ENCODE measurements at places on chromosomes 11 and 22.

- DNase-seq, result no peak
These were observed 156.2 kb downstream of the BRD1 start for GRCh38 chr22:49671331-49672013.

GRCh38 chr11:1399386-1400316, 9.9 kb downstream of the BRSK2 start:
- DNase-seq, result no peak

DNA sequence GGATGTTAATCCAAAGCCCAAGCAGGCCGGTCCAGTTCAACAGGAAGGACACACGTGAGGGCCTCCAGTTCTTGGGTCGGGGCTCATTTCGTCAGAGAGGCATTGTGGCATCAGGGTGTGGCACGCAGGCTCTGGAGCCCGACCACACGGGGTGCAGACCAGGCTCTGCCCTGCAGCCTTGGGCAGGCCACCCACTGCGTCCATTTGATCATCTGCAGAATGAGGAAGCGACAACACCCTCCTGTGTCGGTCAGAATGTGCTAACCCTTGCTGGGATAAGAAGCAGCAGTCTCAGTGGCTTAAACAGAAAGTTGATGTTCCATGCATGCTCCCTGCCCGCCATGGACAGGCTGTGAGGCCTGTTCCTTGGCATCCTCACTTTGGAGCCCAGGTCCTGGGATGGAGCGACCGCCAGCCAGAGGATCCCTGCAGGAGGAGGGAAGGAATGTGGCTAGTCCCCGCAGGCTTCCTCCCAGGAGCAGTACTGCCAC, 10.8 kb downstream of the RIBC2 start:
- DNase-seq, result no peak

- DNase-seq, result no peak
These were observed 14.2 kb downstream of the PPME1 start for GRCh38 chr11:74185285-74185684.

GRCh38 chr11:71178076-71178475, 74.3 kb downstream of the SHANK2 start:
- no peak for DNase-seq

DNA sequence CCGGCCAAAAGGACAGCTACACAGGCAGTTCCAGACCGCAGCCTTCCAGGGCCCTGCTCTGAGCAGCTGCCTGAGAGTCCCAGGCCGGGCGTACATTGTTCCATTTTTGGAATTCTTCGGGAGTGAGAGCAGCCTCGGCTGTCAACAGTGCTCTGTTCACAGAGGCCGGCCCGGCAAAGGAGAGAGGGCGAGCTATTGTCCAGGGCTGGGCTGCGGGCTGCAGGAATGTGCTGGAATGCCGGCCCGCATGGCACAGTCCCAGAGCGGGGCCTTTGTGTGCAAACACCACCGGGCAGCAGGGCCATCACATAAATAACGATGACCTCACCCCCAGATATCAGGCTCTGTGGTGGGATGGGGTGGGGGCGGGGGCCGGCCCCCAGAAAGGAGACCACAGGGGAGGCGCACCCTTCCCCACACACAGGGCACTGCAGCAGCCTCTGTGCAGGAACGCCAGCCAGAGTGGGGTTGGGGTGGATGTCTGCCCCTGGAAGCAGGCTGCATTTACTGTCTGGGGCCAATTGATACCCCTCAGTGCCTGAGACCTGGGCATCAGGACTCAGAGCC, 15.8 kb downstream of the LINC01488 start:
- DNase-seq, result peak; percentile 94

GRCh38 chr11:47409440-47410369, 1.3 kb downstream of the SLC39A13 start:
- no peak for DNase-seq

- DNase-seq, result no peak
These were observed 330.5 kb downstream of the TBC1D22A start for GRCh38 chr22:47092896-47093311.

- no peak for DNase-seq
These were observed 12.6 kb downstream of the SCARF2 start for GRCh38 chr22:20424932-20425565.

DNA sequence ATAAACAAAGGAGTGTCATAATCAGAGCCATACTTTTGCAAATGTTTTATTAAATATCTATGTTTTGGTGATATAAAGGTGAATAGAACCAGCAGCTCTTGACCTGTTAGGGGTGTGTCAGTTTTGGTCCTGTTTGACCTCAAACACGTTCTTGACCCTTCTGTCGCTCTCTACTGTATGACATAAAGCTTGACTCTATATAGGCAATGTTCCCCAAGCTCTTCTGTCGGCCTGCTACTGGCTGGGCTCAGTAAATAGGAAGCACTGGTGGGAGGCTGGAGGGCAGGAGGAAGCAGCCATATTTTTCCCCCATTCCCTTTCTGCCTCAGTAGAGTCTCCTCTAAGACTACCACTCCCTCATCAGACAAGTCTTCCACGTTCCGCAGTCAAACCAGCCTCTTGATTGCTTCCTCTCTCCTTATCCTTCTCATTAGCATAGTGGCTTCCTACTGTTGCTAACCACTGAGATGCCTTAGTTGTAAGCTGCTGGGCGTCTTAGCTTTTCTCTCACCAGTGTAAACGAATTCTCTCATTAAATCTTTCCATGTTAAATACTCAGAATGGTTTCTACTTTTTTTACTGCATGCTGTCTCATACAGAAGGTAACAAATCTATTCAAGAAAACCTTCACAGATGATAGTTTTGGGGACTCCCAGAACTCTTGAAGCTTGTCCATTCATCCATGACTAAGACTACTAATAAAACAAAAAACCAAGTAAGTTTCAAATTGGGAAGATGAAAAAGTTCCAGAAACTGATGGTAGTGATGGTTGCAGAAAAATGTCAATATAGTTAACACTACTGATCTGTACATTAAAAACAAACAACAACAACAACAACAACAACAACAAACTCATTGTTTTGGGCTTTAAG, 3.3 kb downstream of the NPAT start:
- no peak for DNase-seq

DNA sequence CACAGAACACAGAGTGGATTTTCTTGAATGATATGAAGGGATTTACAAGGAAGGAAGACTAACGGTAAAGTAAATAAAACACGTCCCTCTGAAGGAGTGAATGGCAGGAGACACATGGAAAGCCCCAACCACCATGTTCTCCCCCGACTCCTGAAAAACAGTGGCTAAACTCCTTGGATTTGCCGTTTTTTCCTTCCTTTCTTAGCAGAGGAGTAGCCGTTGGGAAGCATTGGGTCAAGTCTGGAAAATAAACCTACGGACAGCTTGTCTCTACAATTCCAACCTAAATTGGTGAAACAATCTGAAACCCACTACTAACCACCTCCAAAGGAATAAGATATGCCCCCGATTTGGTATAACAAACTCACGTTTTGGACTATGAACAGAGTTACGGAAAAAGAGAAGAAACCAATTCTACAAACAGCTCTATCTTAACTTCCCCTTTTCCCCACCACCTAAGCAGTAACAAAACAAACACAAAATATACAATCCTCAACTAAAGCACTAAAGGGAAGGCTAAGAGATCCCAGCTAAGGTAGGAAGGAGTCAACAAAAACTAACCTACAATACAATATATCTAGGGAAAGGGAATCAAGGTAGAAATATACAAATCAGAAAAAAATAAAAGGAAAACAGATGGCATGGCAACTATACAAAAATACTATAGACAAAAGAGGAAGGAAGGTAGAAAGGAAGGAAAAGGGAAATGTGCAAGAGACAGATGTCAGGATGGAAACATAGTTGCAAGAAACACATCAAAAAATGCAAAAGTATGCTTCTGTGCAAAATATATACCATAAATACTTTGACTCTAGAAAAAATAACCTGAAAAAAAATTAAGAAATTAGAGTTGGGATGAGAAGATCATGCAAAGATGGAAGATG, 43.8 kb upstream of the LYVE1 start:
- no peak for DNase-seq

DNA sequence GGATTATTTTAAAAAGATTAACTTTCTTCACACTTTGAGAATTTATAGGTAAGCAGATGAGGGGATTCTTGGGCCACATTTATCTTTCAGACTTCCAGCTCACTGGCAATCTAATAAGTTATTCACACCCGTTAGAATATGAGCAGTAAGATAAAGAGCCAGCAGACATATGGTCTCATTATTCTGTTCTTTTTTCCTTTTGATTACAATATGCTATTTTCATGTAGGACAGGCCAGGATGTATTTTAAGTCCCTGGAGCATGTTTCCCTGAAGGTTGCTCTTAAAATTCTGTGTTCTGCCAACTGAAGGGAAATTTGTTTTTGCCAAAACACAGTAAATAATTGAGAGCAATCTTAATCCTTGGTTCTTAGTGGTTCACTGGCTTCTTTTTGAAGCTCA, 22.2 kb downstream of the PDHX start:
- DNase-seq, result no peak

DNA sequence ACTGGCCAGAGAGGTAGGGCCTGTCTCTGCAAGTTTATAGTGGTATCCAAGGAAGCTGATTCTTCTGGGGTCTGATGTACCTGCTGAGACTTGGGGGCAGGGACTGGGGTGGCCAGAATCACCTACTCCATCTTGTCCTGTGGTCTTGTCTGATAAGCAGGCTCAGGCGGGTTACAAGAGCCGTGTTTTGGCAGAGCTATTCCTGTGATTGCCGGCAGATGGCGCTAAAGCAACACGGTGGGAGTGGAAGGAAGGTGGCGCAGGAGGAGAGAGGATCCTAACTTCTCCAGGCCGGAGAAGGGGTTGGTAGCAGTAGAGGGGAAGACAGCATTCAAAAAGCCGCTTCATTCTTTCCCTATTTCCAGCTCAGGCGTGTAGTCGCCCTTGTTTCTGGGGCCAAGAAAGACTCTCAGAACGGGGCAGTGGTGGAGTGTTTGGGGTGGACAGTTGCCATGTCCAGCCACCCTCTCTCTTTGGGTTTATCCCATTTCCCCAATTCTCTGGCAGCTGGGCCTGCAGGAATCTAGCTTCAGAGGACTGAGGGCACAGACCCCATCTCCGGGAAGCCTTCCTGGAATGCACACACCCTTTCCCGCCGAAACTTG, 15.1 kb downstream of the CHRM1 start:
- DNase-seq, result peak; percentile 42

DNA sequence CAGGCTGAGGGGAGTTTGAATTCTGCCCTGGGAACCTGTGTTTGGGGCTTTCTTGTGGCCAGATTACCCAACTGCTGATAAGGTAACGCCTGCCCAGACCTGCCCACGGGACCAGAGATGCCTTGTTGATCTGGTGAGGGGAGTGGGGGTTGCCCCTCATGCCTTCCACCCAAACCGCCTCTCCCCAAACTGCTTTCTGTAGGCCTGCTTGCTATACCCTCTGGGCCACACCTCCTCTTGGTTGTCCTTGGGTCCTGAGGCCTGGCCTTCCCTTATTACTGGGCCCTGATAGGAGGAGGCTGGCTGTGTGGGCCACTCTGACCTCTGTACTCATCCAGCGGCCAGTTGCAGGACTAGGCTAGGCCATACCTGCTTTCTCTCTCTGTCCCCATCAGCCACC, 3.4 kb downstream of the P2RY2 start:
- no peak for DNase-seq

DNA sequence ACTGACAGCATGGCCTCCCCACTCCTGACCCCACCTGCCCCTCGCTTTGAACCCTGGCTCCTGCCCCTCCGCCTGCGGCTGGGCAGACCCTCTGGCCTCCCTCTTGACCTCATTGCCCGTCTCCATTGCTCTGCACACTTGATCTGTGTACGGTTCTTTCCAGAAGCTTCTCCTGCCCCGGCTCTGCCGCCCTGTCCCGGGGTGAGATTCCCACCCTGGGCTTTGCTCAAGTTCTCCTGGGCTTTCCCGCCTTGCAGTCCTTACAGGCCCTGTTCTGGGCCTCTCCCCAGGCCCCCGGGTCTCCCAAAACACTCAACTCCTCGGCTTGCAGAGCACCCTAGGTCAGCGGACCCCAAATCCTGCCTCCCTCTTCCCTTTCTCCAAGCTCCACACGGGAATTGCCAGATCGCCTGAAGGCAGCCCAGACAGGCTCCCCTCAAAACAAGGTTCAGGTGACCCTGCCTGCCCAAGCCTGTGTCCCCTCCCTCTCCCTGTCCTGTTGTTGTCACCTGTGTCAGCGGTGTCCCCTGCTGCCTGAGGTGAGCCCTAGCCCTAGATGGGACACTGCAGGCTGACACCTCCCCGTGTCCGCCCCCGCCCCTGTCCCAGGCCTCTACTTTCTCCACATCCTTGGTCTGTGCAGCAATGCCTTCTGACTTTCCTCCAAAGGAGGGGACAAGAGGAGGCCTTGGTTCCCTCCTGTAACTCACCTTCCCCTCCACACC, 1.5 kb downstream of the GAL start:
- DNase-seq, result no peak

DNA sequence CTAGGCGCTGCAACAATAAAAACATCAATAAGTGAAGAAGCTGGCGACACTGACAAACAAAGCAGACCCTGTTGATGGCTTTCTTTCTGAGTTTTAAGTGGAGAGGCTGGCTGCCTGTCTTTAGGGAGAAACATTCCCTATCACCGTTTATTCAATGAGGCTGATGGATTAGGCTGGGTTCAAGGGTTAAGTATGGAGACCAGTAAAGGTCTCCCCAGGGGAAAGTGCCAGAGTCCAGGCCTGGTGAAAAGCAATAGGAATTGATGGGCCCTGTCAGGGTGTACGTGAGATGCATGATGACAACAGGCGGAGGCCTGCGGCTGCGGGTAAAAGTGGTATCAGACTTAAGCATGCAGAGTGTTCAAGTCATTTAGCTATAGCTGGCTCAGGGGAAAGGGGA, 102.6 kb downstream of the ALX4 start:
- DNase-seq, result no peak

DNA sequence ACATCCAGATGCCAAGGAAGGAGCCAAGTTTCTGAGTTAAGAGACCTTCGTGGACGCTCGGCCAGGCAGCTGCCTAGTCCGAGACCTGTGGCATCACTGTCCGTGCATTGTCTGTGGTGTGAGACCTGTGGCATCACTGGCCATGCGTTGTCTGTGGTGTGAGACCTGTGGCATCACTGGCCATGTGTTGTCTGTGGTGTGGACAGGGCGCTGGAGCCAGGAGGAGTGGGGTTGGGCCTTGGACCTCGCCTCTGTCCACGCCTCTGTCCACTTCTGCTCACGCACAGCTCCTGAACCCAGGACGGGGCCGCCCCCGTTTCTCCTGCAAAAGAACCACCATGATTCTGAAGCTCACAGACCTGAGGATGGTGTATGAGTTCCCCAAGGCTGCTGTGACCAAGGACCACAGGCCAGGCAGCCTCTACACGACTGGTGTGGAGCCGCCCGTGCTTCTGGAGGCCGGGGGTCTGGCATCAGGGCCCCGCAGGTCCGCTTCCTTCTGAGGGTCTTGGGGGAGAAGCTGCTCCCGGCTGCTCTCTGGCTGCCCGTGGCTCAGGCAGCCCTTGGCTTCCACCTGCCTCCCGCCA, 1218.3 kb downstream of the BRD1 start:
- no peak for DNase-seq
